Stimulated activated CD4-positive, alpha-beta T cell treated with anti-CD3 and anti-CD28 coated beads, Interleukin-4, amount 100 ng/mL, for 24 hours (primary cell): ENCODE measurements at places on chromosomes 16 and 17.
A peak's percentile ranks its signal among the peaks of the same experiment; 100 is the strongest.

- no peak for DNase-seq
These were observed 150.4 kb downstream of the SPECC1 start for GRCh38 chr17:20159406-20160069.

DNA sequence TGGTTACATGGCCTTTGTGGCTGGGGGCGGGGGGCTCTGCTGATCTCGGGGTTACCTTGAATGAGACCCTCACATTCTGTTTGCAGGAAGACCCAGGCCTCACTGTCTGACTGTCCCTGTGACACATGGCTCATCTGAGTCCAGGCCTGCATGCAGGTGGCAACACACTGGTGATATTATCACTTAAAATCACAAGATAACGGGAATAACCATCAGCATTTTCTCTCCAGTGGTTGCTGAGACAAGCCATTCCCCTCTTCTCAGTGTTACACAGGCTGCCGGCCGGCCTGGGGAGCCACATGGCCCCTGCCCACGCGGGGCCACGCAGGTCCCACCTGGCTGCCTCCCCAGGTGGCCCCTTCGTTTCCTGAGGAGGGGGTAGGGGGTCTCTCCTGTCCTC lies 197.6 kb downstream of the ENGASE start:
- no peak for DNase-seq

GRCh38 chr17:26963163-26963503 lies 330.8 kb upstream of the WSB1 start:
- DNase-seq, result no peak

- peak; percentile 14 for DNase-seq
These were observed 9.1 kb downstream of the IGFBP4 start for GRCh38 chr17:40452216-40452787.

DNA sequence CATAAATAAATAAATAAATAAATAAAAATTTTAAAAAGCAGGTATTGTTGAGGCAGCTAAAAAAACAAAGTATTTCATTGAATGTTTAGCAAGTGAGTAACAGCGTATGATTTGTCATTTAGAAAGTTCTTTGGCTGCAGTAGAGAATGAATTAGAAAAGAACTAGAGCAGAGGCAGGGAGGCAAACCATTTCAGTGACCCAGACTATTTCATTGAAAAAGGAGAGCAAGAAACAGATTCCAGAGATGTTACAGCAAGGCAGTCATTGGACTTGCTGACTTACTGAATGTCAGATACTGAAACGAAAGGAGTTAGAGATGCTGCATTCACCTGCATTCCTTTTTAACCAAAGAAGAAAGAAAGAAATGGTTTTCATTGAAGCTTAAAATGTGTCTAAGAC lies 105.5 kb upstream of the HLF start:
- DNase-seq, result no peak

GRCh38 chr16:81885976-81886586 lies 107.0 kb downstream of the PLCG2 start:
- peak; percentile 14 for DNase-seq

- DNase-seq, result no peak
These were observed at the start of gene RAB37 for GRCh38 chr17:74736513-74737298. Gene RAB37, plus strand, starts transcription at chr17:74737256. Its CDS starts 17 bp downstream, at chr17:74737273.

DNA sequence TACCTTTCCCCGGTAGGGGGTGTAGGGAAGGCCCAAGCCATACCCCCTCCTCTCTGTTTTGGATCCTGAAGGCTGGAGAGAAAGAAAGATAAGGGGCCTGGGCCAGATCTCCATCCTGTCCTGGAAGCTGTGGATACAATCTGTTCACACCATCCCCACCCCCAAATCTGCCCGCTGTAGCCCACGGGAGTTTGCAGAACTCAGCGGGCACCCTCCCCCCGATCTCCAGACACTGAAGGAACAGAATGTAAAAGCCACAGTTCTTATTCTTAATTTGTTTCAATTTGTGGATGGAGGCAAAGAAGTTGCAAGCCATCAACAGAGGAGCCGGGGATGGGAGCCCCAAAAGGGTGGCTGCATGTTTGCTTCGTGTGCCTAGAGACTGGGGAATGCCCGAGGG lies 27.2 kb downstream of the GJD3 start:
- no peak for DNase-seq

DNA sequence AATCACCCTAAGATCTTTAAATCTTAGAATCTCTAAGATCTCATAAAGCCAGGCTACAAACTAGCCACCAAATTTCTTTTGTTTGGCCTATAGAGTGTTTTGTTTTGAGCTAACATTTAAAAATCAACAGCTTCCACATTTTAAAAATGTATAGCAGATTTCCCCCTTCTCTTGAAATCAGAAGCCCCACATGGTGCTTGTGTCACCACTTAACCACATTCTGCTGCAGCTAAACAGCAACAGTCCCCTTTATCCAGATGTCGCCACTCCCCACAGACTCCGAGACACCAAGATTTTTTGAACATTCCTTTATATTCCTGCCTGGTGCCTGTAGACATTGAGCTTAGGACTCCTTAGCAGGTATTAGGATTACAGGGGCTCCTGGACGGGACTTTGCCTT lies 16.0 kb downstream of the GUCY2D start:
- no peak for DNase-seq

GRCh38 chr16:86090461-86091170 lies 191.7 kb downstream of the IRF8 start:
- DNase-seq, result no peak

GRCh38 chr16:67703626-67704025 lies 15.5 kb downstream of the GFOD2 start:
- no peak for DNase-seq

GRCh38 chr16:1745181-1745899 lies 26.0 kb downstream of the NME3 start:
- DNase-seq, result no peak

DNA sequence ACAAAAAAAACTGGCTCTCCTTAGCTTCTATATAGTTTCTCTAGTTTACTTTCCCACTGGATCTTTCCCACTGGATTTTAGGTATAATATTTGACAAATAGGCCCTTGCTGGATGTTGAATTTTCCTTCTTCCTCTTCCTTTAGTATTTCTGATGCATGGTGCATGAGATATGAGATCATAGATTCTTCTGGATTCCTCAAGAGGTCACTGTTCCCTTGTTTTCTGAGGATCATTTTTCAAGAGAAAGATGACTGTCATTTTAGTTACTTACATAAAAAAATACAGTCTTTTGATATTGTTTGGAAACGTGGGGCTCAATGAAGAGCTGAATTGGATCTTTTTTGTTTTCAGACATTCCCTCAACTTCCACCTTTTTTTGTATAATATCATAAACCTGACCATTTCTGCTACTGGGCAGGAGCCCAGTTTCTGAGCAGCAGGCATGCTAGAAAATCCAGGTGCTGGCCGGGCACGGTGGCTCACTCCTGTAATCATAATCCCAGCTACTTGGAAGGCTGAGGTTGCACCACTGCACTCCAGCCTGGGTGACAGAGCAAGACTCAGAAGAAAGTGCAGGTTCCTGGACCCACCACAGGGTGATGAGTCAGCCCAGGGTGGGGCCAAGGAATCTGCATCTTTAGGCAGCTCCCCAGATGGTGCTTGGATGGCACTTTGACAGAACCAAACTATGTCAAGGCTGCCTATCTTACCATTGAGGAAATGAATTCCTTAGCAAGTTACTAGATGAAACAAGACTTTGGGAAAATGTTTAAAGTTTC lies 70.3 kb downstream of the SDR42E1 start:
- DNase-seq, result no peak

DNA sequence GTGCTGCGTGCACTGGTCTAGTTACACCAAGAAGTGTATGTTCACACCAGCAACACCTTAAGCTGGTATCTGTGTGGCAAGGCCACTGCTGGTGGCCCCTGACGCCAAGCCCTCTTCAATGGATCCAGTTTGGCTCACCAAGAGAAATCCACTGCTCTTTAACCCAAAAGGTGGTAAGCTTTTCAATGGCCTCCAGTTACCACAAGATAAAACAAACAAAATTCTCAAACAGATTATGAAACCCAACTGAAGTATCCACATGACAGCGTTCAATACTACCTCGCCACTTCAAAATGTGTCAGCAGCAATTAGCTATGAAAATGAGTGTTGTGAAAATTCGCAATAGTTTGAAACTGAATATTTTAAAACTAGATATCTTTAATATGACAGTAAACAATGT lies 96.5 kb upstream of the AKTIP start:
- DNase-seq, result no peak

DNA sequence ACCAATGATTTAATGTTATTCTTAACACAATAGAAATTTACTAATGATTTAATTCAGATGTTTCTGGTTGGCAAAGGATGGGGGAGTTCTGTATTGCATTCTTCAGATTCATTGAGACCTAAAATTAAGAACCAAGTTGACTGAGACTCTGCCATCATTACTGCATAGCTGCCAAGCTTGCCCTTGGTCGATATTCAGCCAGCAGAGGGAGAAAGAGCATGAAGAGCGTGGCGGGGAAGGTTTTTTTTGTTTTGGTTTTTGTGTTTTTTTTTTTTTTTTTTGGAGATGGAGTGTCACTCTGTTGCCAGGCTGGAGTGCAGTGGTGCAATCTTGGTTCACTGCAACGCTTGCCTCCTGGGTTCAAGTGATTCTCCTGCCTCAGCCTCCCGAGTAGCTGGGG lies 659.4 kb upstream of the EEF2KMT start:
- DNase-seq, result no peak

DNA sequence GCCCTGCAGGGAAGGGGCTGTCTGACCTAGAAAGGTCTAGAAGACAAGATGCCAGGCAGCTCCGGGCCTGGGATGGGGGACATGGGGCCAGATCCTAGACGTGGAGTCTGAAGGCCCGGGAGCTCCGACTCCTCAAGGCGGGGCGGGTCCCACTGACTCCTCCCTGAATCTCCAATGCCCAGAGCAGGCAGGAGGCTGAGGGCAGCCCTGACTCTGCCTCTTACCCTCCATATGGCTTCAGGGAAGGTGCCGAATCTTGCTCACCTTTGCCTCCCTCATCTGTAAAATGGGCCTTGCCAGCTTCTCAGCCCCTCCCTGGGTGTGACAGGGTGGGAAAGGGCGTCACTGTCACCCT lies 14.8 kb downstream of the VASN start:
- no peak for DNase-seq

- DNase-seq, result no peak
These were observed 26.0 kb upstream of the C16orf95 start for GRCh38 chr16:87342978-87343752.

DNA sequence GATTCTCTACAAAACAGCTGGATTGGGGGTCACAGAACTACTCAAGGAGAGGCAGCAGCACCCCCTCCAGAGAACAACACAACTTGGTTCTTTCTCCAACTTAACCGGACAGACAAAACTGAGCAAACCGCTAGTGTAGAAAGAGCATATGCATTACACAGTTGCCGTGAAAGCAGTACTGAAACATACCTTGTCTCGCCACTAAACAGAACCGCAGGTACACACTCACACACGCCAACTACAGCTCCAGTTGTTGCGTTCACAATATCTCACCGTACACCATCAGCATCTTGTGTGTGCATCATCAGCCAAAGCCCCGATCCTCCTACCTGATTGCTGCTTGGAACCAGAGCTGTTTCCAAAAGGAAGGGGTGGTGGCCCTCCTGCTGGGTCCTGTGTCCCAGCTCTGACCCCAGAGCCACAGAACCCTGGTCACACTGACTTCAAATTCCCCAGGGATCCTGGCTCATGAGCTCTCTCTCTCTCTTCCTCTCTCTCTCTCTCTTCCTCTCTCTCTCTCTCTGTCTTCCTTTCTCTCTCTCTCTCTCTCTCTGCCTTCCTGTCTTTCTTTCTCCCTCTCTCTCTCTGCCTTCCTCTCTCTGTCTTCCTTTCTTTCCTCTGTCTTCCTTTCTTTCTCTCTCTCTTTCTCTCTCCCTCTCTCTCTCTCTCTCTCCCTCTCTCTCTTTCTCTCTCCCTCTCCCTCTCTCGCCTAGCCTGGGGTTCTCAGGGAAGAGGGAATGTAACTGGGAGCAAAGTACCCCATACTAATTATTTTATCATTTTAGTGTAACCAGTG lies 8.4 kb downstream of the PIMREG start:
- no peak for DNase-seq

- no peak for DNase-seq
These were observed 207.7 kb downstream of the LAT start for GRCh38 chr16:29192329-29193247.

DNA sequence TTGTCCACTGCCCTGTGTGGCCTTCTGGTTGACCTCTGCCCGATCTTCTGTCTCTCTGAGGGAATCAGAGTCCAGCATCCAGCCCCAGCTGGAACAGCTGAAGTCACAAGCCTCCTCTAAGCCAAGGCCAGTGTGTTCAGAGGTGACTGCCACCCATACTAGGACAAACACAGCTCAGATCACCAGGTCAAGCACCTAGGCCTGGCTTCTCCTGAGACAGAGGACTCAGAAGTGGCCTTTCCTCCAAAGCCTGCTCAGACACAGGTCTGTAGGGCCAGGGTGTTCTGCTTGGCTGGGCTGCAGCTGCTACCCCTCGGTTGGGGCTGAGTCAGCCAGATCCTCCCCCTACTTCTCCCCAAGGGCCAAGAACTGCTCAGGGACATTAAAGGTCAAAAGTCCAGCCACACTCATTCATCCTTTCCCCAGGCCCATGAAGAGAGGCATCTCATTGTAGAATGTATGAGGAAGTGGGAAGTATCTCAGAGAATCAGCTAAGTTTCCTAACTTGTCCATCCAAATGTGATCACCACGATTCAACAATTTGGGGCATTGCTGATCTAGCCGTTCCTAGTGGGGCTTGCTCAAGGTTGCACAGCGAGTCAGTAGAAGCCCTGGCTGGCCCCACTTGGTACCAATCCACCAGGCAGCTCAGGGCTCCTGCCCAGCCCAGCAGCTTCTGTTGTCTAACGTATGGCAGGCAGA lies 7.6 kb downstream of the SLC46A1 start:
- DNase-seq, result no peak

- no peak for DNase-seq
These were observed 42.9 kb downstream of the USP10 start for GRCh38 chr16:84742641-84743092.

DNA sequence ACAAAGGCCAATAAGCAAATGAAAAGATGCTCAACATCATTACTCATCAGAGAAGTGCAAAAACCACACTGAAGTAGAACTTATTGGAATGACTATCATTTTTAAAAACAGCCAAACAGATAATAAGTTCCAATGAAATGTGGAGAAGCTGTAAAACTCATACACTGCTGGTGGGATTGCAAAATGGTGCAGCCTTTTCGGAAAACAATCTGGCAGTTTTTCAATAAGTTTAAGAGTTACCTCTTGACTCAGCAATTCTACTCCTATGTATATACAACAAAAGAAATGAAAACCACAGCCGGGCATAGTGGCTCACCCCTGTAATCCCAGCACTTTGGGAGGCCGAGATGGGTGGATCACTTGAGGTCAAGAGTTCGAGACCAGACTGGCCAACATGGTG lies 49.3 kb downstream of the AKAP10 start:
- no peak for DNase-seq

- peak; percentile 17 for DNase-seq
These were observed 477.6 kb downstream of the XYLT1 start for GRCh38 chr16:16992975-16993765.

DNA sequence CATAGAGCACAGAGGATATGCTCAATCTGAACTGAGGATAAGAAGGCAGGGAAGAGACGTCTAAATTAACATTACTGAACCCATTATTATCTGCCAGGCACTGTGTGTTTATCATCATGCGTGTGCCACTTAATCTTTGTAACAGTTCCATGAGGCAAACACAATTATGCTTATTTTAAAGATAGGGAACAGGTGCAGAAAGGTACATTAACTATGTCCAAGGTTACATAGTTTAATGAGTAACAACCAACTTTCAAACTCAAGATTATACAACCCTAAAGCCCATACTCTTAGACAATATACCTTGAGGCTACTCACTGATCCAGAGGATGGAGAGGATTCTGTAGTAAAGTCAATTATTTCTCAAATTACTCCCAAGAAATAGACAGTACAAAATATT lies 43.2 kb downstream of the STH start:
- DNase-seq, result no peak
